Kasumi-1 (cell line): ENCODE measurements at places on chromosomes 13 and 19.
A peak's percentile ranks its signal among the peaks of the same experiment; 100 is the strongest.

DNA sequence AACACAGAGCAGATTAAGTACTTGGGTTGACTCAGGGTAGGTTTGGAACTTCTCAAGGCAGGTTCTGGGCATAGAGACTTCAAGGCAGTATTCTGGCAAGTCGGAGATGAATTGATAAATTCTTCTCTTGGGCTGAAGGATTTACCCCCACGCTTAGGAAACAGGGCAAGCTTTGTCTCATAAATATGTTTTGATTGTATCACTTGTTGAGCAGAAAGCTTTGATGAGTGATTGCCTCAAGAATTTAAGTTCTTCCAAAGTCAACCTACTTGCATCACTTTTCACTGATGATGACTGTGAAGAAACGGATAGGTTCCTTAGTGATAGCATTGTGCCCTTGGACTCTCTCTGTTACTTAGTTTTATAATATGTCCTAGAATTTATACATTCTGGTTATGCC lies 258.6 kb upstream of the DACH1 start:
- no peak for DNase-seq

- DNase-seq: no peak
Measured at GRCh38 chr19:32392901-32393300, 12.7 kb upstream of the DPY19L3 start.

GRCh38 chr13:110443622-110444225 lies 117.8 kb downstream of the RAB20 start:
- DNase-seq: no peak

- DNase-seq: peak; percentile 2
Measured at GRCh38 chr19:42683917-42684513, 56.3 kb downstream of the PSG3 start.

- DNase-seq: peak; percentile 11
Measured at GRCh38 chr19:42069619-42070351, at the start of gene GRIK5. GRIK5 (minus strand) TSS chr19:42070206; CDS start chr19:42065770, 4,436 bp downstream.

- no peak for DNase-seq
Measured at GRCh38 chr13:109678459-109678858, 107.9 kb downstream of the IRS2 start.

- no peak for DNase-seq
Measured at GRCh38 chr19:49651029-49651819, 9.2 kb downstream of the SCAF1 start.

DNA sequence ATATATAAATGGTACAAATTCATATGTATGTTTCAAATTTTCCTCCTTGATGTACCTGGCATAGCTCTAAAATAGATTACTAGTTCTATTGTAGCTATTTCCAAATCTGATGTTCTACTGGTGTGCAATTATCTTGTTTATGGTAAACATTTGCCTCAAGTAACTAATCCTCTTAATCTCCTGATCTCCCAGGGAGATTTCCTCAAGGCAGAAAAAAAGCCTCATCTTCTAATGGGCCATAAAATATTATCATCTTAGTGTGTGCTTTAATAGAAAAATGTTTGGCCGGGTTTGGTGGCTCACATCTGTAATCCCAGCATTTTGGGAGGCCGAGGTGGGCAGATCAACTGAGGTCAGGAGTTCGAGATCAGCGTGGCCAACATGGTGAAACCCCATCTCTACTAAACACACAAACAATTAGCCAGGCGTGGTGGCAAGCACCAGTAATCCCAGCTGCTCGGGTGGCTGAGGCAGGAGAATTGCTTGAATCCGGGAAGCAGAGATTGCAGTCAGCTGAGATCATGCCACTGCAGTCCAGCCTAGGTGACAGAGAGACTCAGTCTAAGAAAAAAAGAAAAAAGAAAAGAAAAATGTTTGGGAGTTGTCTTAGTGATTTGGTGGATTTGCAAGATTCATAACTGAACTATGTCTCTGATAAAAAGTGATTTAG lies 498.9 kb upstream of the SLITRK5 start:
- DNase-seq: no peak

GRCh38 chr13:84296401-84296800 lies 414.1 kb upstream of the SLITRK1 start:
- no peak for DNase-seq

DNA sequence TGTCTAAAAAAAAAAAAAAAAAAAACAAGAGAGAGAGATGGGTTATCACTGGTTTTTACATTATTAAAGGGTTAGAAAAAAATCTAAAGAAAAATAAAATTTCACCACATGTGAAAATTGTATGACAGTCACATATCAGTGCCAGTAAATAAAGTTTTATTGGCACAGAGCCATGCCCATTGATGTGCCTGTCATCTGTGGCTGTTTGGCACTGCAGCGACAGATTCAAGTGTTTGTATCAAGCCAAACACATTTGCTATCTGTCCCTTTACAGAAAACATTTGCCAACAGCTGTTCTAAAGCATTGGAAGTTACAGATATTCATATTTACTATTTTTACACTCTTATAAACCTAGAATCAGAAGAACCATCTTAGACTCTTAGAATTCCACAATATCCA lies 16.3 kb downstream of the FCHO1 start:
- DNase-seq: no peak

DNA sequence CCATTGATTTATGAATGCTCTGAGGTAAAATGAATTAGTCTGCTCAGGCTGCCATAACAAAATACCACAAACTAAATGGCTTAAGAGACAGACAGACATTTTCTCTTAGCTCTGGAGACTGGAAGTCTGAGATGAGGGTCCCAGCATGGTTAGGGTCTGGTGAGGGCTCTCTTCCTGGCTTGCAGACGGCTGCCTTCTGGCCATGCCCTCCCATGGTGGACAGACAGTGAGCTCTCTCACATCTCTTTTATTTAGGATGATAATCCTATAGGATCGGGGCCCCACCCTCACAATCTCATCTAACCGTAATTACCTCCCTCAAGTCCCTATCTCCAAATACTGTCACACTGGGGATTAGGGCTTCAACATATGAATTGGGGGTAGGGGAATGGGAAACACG lies 47.1 kb downstream of the HSPH1 start:
- DNase-seq: no peak

GRCh38 chr13:28955264-28955966 lies 135.3 kb downstream of the MTUS2 start:
- no peak for DNase-seq

DNA sequence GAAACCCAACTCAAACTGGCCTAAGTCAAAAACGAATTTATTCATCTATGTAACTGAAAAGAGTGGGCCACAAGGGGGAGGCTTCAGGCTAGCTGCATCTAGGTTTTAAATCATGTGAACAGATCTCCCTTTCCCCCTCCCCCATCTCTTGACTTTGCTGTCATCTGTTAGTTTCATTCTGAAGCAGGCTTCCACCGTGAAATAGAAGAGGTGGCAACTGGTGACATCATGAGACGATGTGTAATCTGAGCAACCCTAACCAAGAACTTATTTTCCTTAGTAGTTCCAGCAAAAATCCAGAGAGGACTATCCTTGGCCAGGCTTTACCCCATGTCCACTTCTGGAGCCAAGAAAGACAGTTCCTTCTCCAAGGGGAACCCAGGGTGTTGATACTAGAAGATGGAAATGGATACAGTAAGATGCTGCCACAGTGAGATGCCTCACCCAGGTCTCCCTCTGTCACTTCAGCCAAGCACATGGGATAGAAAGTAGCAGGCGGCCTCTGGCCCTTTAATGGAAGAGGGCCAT lies 9.4 kb downstream of the SAMD4B start:
- DNase-seq: no peak

GRCh38 chr13:110536006-110536693 lies 25.4 kb downstream of the RAB20 start:
- peak; percentile 97 for DNase-seq

GRCh38 chr13:47277774-47278173 lies 380.9 kb upstream of the HTR2A start:
- DNase-seq: no peak

DNA sequence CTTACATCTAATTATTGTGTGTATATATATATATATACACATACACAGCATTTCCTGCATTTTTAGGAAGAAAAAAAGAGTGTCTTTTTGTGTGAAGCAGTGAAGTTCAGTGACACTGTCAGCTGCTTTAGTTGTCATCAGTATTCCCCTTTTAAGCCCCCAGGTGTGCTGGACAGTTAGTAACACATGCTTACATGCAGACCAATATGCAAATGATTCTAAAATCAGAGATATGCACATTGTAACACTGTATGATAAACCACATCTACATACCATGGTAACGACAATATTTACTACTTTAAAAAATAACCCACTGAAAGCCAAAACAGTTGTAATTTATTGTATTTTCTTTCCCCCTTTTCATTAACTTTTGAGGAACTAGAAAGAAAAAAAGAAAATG lies 16.8 kb downstream of the LHFPL6 start:
- no peak for DNase-seq

GRCh38 chr13:51282322-51282721 lies 57.2 kb upstream of the SERPINE3 start:
- DNase-seq: no peak

- no peak for DNase-seq
Measured at GRCh38 chr19:45186509-45187334, 8.1 kb downstream of the BLOC1S3 start.
